ENCODE measurements at places on chromosomes 5 and 9.

DNA sequence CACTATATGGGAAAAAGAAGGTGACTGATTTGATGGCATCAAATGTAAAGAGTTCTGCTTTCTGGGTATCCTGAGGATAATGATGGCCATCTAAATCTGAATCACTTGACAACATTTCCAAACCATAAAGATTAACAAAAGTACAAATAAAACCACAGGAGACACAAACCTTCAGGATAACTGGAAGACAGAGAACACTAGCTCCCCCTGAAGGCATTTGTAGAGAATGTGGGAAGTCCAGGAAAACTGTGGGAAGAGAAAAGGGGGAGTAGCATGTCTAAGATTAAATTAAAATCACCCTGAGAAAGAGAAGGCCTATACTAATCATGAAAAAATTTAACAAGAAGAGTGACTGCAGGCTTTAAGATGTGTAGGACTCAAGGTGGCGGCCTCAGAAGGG is 116.2 kb downstream of the PRELID2 start:
- no peak for DNase-seq

GRCh38 chr5:9513827-9514226 is 32.0 kb downstream of the SEMA5A start:
- no peak for DNase-seq

GRCh38 chr9:80875947-80876346 is 813.4 kb downstream of the TLE1 start:
- no peak for DNase-seq

DNA sequence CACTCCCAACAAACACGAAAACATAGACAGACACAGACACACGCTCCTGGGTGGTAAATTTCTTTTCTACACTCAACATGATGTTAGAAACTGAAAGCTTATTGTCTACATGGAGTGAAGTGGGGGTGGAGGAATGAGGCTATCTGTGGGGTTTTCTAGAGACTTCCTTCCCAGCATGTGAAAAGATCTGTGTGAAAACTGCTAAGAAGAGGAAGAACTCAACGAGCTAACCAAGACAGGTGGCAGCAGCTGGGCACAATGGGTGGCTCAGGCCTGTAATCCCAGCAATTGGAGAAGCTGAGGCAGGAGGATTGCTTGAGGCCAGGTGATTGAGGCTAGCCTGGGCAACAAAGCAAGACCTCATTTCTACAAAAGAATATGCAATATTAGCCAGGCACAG is 7.6 kb downstream of the FYB1 start:
- no peak for DNase-seq

- peak; percentile 62 for DNase-seq
Observed at GRCh38 chr5:56791396-56791795, 24.0 kb upstream of the MAP3K1 start.

GRCh38 chr5:146520731-146521130 is 4.7 kb upstream of the GPR151 start:
- no peak for DNase-seq
